Stimulated activated CD8-positive, alpha-beta memory T cell treated with anti-CD3 and anti-CD28 coated beads, Interleukin-7, amount 100 ng/mL, for 4 hours (primary cell): ENCODE measurements at places on chromosomes 7 and 10.

DNA sequence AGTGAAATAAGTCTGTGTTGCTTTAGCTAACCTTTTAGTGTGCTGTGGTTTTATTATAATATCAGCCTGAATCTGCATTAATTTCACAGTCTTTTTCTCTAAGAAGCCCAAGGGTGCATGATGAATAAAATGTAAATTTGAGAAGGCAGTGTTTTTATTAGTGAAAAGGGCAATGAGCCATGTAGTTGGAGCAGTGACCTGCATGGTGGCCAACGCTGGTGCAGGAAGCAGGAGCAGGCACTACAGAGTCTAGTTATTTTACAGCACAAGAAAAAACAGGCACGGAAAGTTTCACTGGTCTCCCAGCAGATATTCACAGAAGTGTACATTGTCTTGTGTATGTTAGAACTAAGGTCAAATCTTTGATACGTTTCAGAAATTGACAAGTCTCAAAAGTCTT, 247.8 kb downstream of the CELF2 start:
- DNase-seq = no peak

DNA sequence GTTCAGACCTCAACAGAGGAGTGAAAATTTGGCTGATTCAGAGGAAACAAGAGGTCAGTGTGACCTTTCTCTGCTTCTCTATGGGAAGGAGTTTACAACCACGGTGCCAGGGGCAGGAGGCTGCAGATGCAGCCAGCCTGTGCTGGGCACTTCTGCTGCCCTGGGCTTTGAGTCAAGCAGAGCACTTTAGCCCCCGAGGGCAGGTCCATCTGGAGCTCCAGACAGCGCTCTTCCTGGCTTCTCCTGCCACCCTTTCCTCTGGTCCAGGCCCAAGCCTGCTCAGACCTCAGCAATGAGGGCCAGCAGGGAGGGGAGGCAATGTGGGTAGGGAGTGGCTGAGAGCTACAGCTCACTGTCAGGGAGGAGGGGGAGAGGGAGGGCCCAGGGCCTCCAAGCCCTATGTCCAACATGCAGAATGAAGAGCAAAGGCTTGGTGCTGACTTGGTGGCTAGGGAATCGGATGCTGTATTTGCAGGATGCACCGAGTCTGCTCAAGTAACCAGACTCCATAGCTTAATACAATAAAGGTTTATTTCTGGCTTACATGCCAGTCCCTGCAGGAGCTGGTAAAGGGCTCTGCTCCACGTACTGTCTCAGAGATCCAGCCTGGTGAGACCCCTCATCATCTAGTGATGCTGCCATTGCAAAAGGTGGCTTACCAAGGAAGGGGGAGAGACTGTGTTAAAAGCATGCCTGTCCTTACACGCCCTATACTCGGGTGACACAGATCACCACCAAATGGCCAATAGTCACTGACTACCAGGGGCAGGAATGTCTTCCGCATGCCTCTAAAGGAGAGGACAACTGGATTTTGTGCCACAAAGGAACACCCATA, 481.6 kb downstream of the RPS24 start:
- DNase-seq = no peak

DNA sequence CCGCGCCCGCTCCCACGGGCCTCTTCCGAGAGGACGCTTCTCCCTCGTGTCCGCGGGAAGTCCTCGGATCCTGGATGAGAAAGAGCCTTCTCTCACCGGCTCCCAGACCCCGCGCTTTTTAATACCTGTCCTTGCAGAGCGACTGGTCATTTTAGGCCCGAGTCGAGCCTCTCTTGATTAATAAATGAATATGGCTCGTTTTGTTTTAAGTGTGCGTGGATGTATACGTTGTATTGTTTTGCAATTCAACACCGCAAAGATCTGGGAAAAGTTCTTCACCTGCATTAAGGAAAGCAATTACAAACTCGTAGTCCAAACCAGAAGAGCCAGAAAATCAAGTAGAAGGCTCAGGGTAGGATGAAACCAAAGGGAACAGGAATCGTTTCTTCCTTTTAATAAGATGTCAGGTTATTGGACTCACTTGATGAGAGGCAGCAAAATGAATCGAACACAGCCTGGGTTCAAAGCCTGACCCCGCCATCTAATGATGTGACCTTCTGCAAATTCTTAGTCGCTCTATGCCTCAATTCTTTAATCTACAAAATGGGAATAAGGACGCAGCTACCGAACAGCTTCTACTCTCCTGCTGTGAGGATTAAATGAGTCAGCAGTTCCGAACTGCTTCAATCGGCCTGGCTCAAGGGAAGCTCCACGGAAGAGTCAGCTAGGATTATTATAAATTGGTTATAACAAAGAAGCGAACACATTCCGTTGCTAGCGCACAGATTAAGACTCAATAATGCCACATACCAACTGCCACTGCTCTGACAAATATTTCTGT, 277.8 kb upstream of the NEBL start:
- DNase-seq = no peak

- no peak for DNase-seq
Observed at GRCh38 chr7:24501443-24502134, 71.7 kb upstream of the PALS2 start.

GRCh38 chr10:12218991-12219390, 23.0 kb downstream of the CDC123 start:
- DNase-seq = no peak

DNA sequence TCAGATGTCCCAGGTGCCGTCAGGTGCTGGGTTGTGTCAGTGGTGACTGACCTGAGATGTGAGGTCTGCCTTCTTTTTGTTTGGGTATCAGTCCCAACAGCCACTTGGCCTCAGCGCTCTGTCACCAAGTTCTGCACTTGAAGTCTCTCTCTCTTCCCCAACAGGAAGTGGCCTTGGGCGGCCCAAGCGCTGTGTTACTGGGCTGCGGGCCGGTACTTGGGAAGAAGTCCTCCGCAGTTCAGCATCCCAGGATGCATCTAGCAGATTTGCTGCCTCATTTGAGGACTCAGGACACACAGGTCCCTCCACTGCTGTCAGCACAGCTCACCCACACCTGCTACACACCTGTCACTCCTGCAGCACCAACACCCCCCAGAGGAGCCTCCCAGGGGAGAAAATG, 40.1 kb downstream of the LYZL2 start:
- no peak for DNase-seq

DNA sequence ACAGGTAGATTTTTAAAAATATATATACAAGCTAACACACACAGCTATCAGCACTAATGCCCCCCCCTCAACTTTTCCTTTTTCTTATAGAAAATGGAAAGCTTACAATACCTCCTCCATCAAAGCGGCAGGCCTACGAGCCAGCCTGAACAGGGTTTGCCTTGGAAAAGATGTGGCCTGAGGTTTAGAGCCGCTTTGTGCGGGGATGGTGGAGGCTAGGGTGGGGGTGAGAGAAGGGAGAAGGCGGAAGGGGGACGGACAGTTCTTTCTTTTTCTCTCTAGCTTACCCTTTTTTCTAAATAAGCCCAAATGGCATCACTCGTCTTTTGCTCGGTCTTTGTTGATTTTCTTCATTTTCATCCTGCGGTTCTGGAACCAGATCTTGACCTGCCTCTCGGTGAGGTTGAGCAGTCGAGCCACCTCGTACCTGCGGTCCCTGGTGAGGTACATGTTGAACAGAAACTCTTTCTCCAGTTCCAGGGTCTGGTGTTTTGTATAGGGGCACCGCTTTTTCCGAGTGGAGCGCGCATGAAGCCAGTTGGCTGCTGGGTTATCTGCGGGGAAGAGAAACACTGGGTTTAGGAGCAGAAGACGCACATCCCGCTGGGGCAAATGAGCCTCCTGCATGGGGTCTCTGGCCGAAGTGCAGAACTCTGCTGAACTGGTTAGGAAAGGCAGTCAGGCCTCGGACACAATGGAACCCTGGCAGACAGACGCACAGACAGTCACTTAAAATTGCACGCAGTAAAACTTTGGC, 1.9 kb downstream of the HOXA9 start:
- no peak for DNase-seq

GRCh38 chr7:17097668-17098297, 200.7 kb upstream of the AHR start:
- no peak for DNase-seq

- DNase-seq = no peak
Observed at GRCh38 chr10:11113156-11113555, 95.5 kb downstream of the CELF2 start.

- DNase-seq = no peak
Observed at GRCh38 chr7:131540491-131541162, 15.8 kb downstream of the PODXL start.

DNA sequence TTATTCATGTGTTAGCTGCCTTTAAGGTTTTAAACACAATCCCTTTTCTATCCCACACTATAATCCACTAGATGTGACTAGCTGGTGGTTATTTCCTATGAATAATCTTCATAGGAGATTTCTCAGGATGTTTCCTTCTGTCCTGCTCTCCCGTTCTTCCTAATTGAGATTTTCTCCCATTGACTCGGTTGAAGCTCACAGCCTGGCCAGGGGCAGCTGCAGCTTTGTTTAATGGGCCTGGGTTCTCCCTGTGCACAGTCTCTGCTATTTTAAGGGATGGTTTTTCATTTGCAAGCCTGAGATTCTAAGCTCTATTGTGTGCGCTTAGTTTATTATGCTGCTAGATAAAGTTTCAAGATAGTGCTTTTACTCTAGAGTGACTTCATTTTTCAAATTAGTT, 283.4 kb upstream of the AOAH start:
- no peak for DNase-seq

DNA sequence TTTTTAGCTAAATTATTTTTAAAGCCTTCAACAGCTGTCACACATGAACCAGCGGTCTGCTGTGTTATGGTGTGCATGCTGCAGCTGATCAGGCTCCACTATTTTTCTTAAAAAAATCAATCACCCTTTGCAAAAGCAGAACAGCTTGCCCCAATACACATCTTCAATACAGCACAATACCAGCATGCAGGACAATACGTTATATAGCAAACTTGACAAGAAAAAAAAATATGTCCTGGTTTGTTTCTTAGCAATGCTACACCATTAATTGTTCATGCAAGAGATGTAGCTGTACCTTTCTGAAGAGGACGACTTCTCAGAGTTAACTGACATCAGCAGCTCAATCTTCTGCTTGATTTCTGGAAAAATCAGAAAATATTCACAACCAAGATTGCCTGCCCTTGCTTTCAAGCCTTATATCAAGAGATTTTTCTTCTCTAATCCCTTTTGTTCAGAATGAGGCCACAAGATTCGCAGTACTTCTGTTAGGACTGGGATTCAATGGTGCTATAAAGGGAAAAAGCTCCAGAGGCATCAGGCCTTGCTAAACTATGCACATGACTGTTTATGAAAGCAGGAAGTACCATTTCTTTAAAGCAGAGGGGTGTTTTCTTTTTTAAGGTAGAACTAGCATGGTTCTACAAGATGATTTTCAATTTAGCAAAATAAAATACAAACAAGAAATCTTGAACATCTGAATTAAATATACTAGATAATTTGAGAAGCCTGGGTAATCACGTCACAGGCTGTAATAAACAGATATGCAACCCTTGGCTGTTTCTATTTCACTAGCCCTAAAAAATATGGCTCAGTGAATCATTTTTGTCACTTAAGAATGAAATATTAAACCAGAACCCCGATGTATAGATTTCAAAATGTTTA, 120.0 kb downstream of the SRPK2 start:
- DNase-seq = no peak

DNA sequence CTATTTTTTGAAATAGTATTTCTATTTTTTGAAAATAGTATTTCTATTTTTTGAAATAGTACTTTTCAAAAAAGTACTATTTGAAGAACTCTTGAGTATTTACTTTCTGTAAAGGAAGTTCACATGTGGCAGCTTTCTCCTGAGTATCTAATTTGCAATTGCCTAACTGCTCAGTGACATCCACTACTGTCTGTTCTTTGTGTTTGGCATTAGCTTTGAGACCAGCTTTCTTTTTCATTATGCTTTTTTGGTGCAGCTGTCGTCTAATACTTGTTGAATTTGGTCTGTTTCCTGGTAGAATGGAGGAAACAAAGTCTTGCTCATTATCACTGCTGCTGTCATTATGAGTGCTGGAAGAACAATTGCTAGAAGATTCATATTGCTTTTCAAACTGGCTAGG, 99.1 kb downstream of the BMPR1A start:
- DNase-seq = no peak

DNA sequence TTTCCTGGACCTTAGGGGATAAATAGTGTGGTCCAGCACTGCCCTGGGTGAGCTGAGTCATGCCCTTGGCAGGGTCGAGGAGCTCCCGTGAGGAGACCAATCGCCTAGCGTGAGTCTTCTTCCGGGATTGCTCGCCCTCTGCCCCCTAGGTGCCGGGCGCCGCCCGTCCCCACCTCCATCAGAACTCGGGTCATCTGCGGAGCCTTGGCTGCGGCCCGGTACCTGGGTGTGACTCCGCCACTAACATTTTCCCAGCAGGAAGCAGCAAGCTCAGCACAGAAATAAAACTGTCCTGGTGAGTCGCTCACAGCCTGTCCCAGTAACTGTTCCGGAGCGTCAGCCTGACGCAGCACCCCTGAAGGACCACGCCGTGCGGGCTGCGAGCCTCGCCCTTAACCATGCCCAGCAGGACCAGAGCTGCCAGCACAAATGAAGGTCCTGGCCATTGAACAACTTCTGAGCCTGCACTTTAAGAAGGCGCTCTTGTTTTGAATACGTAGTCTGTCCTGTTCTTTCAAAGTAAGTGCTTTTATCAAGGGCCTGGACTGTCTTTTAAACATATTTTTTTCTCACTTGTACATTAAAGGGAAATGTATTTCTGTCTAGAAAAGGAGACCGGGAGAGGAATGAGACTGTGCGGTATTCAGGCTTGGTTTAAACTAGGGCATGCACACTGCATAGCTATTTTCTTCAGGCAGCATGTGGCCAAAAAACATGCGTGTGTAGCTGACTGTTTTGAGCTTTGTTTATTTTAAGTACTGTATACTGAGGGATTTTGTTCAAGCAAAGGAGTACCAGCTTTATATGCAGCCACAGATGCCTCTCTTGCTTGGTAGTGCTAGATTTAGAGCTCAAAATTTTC, 136.7 kb downstream of the HECW1 start:
- no peak for DNase-seq

- DNase-seq = no peak
Observed at GRCh38 chr10:75396631-75397495, 4.7 kb downstream of the ZNF503 start.

- no peak for DNase-seq
Observed at GRCh38 chr10:5343561-5343960, 21.2 kb upstream of the UCN3 start.

- DNase-seq = no peak
Observed at GRCh38 chr7:141563956-141564623, 12.9 kb downstream of the AGK start.

DNA sequence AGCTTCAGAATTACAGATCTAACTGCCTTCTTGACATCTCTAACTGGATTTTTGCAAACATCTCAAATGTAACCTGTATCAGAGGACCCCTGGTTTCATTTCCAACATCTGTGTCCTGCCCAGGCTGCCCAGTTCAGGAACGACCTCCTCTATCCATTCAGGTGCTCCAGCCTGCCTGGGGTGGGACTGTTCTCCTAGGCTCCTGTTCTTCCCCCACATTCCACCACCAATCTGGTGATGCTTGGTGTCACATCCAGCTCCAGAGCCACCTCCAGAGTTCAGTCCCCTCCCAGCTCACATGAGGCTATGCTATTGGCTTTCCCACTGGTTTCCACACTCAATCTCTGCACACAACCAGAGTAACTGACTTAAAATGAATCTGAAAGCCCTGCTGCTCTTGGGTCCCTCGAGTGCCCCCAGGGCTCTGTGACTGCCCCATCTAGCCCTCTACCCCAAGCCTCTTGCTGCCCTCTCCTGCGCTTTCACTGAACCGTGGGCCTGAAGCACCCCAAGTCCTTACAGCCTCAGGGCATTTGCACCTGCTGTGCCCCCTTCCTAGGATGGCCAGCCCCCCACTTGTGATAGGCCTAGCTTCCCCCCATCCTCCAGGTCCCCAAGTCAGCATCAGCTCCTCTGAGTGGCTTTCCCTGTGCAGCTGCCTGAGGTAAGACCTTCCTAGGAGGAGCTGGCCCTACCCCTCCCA, 46.1 kb downstream of the PPIF start:
- no peak for DNase-seq
